ENCODE measurements at places on chromosomes 11 and 22. TPM values are rescaled to one million over a fixed set of nuclear protein-coding genes. Genes with fewer than 3 reads are reported as not detected.

DNA sequence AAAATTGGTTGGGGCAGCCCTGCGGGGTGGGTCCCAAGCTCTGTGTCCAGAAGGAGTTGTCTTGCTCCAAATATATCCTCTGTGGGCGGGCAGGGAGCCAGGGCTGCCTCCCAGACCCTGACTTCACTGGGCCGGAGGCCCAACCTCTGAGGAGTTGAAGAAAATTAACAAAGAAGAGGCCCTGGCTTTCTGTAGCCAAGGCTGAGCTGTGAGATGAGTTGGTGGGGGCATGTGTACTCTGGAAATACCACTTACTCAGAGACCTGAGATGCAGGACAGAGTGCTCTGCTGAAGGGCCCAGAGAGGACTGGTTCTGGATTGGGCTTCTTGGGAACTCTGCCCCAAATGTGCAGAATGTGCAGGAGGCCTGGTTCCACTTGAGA, 96.3 kb downstream of the SWAP70 start:
- peak; percentile 87 for DNase-seq

GRCh38 chr11:10401256-10401655, 53.8 kb upstream of the AMPD3 start:
- DNase-seq, result no peak

GRCh38 chr11:1485504-1485885, 1.1 kb downstream of the MOB2 start:
- DNase-seq, result no peak

BATF2 gene
- 3.1 TPM for total RNA-seq

Measured in stomach (tissue), 19 donors.